ENCODE measurements at places on chromosomes 11 and 22.

GRCh38 chr11:20337526-20338154, 25.9 kb upstream of the HTATIP2 start:
- DNase-seq, result no peak

DNA sequence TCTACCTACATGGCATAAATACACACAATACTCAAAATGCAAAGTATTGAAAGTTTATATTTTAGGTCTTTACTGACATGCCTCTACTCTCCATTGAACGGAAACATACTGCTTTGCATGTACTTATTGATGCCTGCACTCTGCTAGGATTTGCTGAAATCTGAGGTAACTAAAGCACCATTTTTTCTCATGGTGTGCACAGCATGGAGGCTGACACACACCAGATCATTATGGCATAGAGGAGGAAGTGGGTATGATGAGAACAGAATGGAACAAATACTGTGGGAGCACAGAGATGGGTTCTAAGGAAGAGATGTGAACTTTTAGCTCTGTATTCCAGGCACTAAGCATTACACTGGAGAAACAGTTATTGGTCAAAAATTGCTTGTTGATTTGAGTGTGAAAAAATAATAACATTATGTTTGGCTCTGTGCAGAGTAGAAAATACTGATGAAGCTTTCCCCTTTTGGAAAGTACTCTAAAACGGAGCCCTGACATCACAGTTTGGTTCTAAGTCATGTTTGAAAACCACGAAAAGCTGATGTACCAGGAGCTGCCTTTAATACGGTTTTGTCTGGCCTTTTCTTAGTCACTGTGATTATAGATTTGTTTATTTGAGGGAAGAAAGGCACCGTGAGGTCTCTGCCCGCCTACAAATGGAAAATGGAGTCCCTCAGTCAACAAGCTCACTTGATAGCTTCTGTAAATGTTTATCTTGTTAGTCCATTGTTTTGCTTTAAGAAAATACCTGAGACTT, 5.6 kb downstream of the OR52R1 start:
- no peak for DNase-seq

- DNase-seq, result no peak
Observed at GRCh38 chr11:88886796-88887195, 179.0 kb downstream of the GRM5 start.

DNA sequence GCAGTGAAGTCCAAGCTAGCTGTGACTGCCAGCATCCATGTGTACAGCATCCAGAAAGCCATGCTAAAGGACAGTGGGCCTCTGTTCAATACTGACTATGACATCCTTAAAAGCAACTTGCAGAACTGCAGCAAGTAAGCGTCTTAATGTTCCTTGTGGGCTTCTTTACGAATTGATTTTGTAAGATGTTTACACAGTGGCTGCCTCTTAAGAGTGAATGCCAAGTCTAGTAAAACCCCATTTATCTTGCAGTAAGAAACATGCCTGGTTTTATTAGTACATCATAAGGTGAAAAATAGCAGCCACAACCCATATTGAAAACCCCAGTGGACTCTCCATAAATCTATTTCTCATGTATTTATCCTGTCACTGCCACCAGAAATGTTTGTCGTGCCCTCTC, 20.5 kb downstream of the POLD3 start:
- no peak for DNase-seq

- no peak for DNase-seq
Observed at GRCh38 chr11:70422692-70423522, 24.6 kb downstream of the CTTN start.

DNA sequence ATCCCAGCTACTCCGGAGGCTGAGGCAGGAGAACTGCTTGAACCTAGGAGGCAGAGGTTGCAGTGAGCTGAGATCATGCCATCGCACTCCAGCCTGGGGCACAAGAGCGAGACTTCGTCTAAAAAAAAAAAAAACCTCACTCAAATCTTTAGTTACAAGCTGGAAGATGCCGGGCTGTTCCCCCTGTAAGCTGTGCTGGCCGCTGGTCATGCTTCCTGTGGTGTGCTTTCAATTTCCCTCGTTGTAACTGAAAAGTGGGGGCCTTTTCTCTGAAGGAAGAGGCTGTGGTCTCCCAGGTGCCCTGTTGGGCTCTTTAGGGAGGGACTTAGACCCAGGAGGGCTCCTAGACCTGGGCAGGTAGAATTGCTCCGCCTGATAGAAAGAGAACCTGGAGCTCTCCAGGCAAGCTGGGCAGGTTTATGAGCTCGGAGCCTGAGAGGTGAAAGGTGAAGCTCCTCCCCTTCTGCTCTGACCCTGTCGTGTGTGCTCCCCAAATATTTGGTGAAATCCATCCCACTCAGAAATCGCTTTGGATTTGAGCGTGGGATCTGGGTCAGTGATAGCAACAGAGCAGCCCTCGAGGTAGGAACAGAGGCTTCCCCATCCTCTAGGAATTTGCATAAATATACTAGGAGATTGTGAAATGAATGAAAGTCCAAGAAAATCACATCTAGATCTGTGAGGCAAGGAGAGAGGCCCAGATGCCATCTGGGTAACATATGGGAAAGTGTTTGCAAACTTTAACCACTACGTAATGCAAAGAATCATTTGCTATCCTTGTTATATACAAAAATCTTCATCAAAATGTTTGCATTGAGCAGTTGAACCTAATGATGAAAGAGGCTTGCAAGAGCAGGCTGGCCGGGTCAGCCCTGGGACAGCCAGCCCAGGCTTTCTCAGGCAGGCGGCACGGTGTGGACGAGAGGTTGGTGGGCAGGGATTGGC, 154.3 kb downstream of the FBXO7 start:
- DNase-seq, result no peak

DNA sequence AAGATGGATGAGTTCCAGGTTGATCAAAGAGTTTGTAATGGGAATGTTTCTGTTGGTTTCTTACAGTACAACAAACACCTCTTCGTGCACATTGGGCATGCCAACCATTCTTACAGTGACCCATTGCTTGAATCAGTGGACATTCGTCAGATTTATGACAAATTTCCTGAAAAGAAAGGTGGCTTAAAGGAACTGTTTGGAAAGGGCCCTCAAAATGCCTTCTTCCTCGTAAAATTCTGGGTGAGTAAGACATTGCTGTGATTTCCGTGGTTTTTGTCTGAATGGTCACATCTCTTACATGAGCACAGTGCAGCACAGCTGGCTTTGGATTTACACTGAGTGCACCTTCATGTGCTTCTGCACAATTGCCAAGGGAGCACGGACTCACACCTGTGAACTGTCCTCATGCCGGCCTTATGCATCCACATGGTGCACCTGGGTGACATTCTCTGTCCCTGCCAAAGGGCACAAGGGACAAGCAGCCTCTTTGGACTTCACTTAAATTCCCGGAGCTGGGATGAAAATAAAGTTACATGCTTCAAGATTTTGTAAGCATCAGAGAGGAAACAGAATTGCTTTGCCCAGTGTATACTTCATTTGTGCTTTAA, 107.1 kb upstream of the RASSF10 start:
- no peak for DNase-seq

GRCh38 chr11:16279524-16279923, 76.8 kb downstream of the SOX6 start:
- DNase-seq, result no peak

All from right atrium auricular region (tissue), 2 donors.